ENCODE measurements at places on chromosomes 12 and 14.

DNA sequence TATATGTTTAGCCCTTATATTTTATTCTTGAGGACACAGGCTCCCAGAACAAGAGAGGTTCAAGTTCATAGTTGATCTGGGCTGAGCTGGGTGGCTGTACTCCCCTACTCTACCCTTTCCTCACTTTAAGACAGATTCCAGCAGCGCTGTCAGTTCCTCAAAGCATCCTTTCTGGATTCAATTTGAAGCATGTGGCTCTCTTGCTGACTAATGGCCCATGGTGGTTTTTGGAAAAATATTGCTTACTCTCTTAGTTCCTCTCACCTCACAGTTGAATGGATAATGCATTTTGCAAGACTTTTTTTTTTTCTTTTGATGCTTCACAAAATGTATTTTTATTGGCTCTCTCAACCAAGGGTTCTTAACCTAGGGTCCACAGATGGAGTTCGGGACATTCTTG, 4.1 kb downstream of the PELI2 start:
- DNase-seq, result no peak

DNA sequence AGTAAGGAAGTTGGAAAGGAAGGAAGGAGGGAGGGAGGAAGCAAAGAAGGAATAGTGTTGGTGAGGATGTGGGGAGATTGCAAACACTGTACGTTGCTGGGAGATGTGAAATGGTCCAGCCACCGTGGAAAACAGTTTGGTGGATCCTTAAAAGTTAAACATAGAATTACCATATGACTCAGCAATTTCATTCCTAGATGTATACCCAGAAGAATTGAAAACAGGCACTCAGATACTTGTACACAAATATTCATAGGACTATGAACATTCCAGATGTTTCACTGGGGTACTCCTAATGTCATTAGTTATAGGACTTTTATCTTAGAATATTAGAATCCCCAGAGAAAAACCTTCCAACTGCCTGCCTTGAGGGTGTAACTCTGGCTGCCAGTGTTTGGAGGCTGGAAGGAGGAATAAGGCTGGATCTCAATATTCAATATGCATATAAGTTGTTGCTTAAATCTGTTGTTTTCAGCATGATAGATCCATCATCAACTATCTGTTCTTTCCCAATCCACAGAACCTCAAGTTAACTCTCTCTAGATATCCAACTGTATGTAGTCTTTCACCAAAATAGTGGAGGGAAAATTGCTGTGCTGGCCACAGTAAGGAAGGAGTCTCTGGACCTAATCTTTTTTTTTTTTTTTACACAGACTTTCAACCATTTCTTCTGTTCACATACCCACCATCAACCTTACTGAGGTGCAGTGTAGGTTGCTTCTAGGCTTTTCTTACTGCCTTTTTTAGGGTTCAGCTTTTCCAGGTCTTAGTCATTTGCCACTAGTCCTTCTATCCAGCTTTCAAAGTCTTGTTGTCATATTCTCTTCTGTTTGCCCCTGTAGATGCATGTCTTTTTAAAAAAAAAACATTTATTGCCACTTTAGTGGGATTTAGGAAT, 94.5 kb downstream of the DNAI7 start:
- no peak for DNase-seq

DNA sequence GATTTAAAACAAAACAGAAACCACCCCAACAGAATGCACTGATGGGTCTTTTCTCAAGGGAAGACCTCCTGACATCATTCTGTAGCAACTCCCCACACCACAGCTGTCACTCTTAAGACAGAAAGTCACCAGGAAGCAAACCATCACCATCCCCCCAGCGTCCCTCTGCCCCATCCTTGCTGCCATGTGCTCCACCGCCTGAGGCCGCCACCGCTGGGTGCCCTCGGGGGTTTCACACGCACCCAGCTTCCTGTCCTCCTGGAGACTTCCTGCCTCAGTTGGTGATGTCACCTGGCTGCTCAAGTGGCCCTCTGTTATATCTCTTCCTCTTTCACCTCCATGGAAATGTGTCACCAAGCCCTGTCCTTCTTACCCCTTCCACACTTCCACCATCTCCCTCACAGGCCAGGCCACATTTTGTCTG, 71.4 kb upstream of the GPR68 start:
- peak; percentile 35 for DNase-seq

GRCh38 chr12:81639196-81639595, 120.0 kb downstream of the PPFIA2 start:
- DNase-seq, result no peak

DNA sequence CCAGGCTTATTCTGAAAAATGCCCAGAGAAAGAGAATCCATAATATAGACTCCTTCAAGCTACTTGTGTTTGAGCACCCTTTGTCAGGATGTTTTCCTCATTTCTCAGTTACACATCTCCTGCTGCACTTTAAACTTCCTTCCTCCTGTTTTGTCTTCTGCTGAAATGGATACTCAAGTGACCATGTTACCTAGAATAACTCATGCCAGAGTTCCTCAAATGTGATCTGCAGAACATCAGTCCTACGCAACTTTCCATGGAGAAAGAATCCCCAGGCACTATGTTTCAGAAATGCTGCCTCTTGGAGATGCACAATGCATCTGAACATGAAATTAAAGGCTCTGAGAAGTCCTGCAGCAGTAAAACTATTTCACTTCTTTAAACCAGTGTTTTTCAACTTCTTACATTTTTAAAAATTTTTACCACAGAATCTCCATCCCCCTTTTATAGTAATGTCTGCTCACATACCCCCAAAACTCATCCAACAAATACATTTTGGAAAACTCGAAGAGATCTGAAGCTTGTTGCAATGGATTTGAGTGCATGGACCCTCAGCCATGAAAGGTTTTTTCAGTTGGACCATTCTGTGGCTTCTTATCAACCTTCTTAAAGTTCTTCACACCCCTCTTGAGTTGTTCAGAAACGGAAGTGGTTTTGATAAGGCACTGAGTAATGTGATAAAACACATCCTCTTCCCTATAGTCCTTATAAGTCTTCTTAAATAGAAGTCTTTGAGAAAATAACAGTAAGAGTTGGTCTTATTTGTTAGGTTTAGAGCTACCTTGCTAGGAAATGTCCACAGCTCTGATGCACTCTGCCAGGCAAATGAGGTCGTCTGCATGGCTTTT, 84.5 kb upstream of the KCNA1 start:
- peak; percentile 74 for DNase-seq

DNA sequence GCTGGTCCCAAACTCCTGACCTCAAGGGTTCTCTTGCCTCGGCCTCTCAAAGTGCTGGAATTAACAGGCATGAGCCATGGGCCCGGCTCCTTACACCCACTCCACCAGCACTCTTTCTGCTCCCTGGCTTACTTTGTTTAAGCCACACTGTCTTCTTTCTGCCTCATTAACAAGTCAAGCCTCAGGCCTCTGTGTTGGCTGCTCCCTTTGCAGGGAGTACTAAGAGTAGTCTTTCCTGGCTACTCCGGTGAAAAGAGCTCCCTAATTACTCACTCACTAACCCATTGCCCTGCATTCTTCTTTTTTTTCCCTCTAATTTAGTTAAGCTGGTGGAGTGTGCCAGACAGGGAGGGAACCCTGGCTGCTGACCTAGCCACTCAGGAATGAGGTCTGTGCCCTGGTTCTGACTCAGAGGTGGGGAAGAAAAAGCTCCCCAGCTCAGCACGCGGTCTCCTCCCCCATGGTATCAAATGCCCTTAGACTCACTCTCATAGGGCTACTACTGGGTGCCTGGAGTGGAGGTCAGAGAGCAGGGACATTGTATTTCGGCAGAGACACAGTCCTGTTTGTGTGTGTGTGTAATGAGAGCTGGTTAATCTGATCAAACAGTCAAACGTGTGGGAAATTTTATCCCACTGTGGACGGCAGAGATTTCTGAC, 19.8 kb downstream of the GALNT6 start:
- DNase-seq, result no peak

GRCh38 chr14:22221508-22221907, 367.5 kb downstream of the DAD1 start:
- peak; percentile 64 for DNase-seq

DNA sequence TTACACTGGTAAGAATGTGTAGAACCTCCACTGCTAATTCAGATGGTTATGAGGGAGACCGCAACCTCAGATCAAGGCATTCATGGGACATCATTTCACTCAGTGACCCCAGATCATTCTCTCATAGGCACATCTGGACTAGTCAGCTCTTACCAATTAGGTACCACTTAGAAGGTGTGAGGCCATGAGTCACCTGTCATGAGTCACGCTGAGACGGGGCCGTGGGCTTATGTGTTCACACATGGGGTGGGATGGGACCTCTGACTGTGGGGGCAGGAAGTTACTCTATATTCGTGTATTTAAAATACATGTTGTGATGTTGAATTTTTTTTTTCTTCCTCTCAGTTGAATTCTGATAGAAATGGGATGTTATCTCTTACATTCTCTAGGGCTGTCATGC, 55.9 kb downstream of the CCDC92 start:
- DNase-seq, result no peak

DNA sequence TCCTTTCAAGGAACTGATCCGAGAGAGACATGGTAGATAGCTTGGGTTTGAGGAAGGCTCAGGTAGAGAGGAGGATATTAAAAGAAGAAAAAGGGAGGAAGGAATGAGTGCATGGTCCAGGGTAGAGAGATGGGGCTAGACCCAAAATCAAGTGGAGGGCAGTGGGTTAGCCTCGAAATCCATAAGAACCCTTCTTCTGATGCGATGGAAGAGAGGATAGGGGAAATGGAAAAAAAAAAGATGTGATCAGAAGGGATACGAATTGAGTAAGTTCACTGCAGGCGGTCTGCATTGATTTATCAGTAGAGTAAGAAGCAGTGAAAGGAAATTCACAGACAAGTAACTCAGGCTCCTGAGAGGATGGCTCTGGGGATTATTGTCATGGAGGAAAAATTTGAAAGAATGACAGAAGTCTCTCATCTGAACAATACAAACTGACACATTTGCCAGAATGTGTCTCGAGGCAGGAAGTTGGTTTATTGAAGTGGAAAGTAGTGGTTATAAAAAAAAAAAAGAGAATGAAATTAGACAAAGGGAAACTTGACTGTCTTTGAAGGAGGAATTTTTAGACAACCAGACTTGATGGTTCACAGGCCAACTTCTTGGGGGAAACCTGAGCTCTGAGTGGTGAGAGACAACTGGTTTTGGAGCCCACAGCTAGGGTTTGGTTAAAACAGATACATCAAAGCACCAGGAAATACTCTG, 10.2 kb downstream of the PPFIBP1 start:
- no peak for DNase-seq

DNA sequence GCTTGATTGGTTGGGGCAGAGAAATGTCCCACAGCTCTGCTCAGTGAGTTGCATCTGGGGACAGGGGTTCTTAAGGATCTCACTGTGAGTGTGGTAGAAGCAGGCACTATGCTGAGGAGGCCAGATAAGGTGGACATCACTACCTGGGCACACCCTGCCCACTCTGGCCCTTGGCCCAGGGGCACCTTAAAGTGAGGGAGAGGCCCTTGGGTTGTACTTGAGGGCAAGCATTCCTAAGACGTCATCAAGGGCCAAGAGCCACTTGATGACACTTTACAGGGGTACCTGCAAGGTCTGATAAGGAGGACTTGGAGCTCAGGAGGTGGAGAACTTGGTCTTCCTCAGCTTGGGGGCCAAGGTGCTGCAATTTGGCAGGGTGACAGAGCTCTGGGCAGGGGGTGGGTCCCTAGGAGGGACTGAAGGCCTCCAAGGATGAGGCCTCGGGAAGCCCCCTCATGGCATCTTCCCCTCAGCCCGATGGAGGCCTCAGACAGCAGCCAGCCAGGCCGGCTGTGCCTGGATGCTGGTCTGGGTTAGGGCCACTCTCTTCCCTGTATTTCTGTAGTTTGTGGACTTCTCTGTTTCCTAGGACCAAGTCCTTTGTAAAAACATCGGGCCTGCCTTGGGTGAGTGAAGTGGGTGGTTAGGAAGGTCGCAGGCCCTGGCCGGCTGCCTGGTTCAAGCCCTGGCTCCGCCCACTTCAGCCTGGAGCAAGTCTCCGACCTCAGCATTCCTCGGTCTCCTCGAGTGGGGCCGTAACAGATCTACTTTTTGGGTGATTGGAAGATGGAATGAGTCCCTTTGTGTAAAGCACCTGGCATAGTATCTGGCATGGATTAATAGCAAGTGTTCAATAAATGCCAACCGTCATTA, 24.8 kb downstream of the GPR68 start:
- DNase-seq, result no peak

- DNase-seq, result no peak
These were observed 324 bp downstream of the CALCOCO1 start for GRCh38 chr12:53726946-53727309.
